ENCODE measurements at places on chromosomes 5 and 9. TPM values are rescaled to one million over a fixed set of nuclear protein-coding genes. Genes with fewer than 3 reads are reported as not detected.

The OR1J2 gene
- not detected for polyA plus RNA-seq

The ACOT12 gene
- not detected for polyA plus RNA-seq

The MGAT4B gene
- polyA plus RNA-seq, result 138 TPM

The ZNF366 gene
- polyA plus RNA-seq, result 0.05 TPM

The WDR41 gene
- polyA plus RNA-seq, result 19.6 TPM

The LHX6 gene
- not detected for polyA plus RNA-seq

The CER1 gene
- not detected for polyA plus RNA-seq

The OTULINL gene
- polyA plus RNA-seq, result 56.8 TPM

The PCDHAC1 gene
- polyA plus RNA-seq, result not detected

The TBCA gene
- 21.4 TPM for polyA plus RNA-seq

The ANKRD31 gene
- polyA plus RNA-seq, result 0.05 TPM

The NMUR2 gene
- polyA plus RNA-seq, result not detected

The GFI1B gene
- 0.39 TPM for polyA plus RNA-seq

The SLC25A2 gene
- polyA plus RNA-seq, result not detected

The TMC1 gene
- polyA plus RNA-seq, result 0.16 TPM

The INSL4 gene
- polyA plus RNA-seq, result not detected

The LMBRD2 gene
- 6.4 TPM for polyA plus RNA-seq

The ADGRV1 gene
- polyA plus RNA-seq, result not detected

The PCDHB10 gene
- polyA plus RNA-seq, result not detected

The PRELID1 gene
- 510 TPM for polyA plus RNA-seq

The KLHL3 gene
- polyA plus RNA-seq, result not detected

The CLIC3 gene
- polyA plus RNA-seq, result 0.51 TPM

The NR4A3 gene
- 0.88 TPM for polyA plus RNA-seq

The LCN2 gene
- not detected for polyA plus RNA-seq

The FOXD4 gene
- not detected for polyA plus RNA-seq

The EQTN gene
- polyA plus RNA-seq, result not detected

The PCDHGA4 gene
- not detected for polyA plus RNA-seq

The ENTREP1 gene
- not detected for polyA plus RNA-seq

The IFNA13 gene
- polyA plus RNA-seq, result not detected

The TSLP gene
- polyA plus RNA-seq, result not detected

The GCNT4 gene
- not detected for polyA plus RNA-seq

The PIP5KL1 gene
- 0.57 TPM for polyA plus RNA-seq

The SLC6A3 gene
- polyA plus RNA-seq, result not detected

The CDC20B gene
- polyA plus RNA-seq, result not detected

The ENG gene
- 17.9 TPM for polyA plus RNA-seq

The ZNF346 gene
- polyA plus RNA-seq, result 9.6 TPM

The MED7 gene
- polyA plus RNA-seq, result 3.2 TPM

The CTSV gene
- 0.04 TPM for polyA plus RNA-seq

The PLAC8L1 gene
- polyA plus RNA-seq, result not detected

The RGS7BP gene
- polyA plus RNA-seq, result not detected

The GRIA1 gene
- polyA plus RNA-seq, result not detected

The HACD4 gene
- 27.5 TPM for polyA plus RNA-seq

The HAPLN1 gene
- not detected for polyA plus RNA-seq

The TMEM174 gene
- not detected for polyA plus RNA-seq

The SLC34A1 gene
- not detected for polyA plus RNA-seq

The ZNF608 gene
- polyA plus RNA-seq, result not detected

The UQCRQ gene
- 879 TPM for polyA plus RNA-seq

The C7 gene
- not detected for polyA plus RNA-seq

The WDR36 gene
- polyA plus RNA-seq, result 8.7 TPM

All from CD14-positive monocyte (primary cell).